ENCODE measurements at places on chromosomes 13 and 19.

- H3K27ac ChIP-seq = no peak overlapping the region
- H3K4me1 ChIP-seq = peaks cover 12% of the 10 kb centered on the region
- H3K4me3 ChIP-seq = peak overlapping the region; percentile 31
- H3K27me3 ChIP-seq = no peaks in the 10 kb centered on the region
These were observed 190.9 kb downstream of the COL4A1 start for GRCh38 chr13:110116072-110116487.

DNA sequence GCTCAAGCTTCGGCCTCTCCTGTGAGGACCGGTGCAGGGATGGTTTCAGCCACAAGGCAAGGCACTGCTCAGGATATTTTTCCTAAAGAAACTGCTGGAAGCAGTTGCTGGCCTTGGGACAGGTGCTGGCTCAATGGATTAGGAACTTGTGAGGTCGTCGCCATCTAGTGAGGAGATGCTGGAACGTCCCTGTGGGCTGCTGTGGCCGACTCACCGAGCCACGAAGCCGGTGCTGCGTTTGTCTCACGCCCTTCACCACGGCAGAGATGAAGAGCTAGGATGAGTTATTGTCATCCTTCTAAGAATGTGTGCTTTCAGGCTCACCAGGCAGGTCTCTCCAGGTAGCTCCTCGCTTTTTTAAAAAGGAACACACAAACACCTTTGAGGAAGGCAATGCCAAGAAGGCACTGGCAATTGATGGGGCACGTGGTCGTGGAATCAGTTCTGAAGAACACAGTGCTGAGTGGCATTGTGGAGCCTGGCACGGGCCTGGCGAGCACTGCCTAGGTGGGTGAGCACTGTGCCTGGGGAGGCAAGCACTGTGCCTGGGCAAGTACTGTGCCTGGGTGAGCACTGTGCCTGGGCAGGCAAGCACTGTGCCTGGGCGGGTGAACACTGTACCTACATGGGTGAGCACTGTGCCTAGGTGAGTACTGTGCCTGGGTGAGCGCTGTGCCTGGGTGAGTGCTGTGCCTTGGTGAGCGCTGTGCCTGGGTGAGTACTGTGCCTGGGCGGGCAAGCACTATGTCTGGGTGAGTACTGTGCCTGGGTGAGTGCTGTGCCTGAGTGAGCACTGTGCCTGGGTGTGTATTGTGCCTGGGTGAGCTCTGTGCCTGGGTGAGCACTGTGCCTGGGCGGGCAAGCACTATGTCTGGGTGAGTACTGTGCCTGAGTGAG lies 140.4 kb downstream of the TEX29 start:
- H3K27ac ChIP-seq = no peak overlapping the region
- no peaks in the 10 kb centered on the region for H3K4me1 ChIP-seq
- H3K4me3 ChIP-seq = no peak overlapping the region
- H3K36me3 ChIP-seq = no peaks in the 10 kb centered on the region
- no peaks in the 10 kb centered on the region for H3K27me3 ChIP-seq
- no peak for DNase-seq

DNA sequence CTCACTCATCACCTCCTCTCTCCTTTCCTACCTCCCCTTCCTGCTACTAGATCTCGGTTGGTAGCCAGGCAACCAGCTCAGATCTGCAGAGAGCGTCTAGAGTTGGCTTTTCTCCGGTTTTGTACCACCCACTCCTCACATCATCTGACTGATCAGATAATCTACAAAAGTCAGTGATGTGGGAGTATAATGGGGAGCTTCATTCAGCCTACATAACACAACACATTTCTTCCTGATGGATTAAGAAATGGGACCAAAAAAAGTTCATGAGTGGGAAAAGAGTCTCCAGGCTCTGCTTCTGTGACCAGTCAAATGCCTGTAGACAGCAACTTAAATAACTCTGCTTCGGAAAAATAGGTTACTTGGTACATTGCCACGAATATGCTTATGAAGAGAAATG lies 279.8 kb downstream of the DCLK1 start:
- DNase-seq = no peak
- no peak overlapping the region for H3K4me3 ChIP-seq
- no peaks in the 10 kb centered on the region for H3K4me1 ChIP-seq

GRCh38 chr19:9916719-9917118 lies 19.6 kb downstream of the OLFM2 start:
- H3K27ac ChIP-seq = no peak overlapping the region
- H3K27me3 ChIP-seq = peaks cover 22% of the 10 kb centered on the region
- peaks cover 11% of the 10 kb centered on the region for H3K4me1 ChIP-seq
- no peaks in the 10 kb centered on the region for H3K36me3 ChIP-seq
- DNase-seq = no peak

Data from CD14-positive monocyte (primary cell).